ENCODE measurements at places on chromosomes 16 and 17. TPM values are rescaled to one million over a fixed set of nuclear protein-coding genes. Genes with fewer than 3 reads are reported as not detected.

SLFN14 gene
- total RNA-seq = not detected

RPUSD1 gene
- total RNA-seq = 28.7 TPM

CBX1 gene
- 67.1 TPM for total RNA-seq

PYY gene
- not detected for total RNA-seq

CD79B gene
- total RNA-seq = 0.17 TPM

KRT15 gene
- total RNA-seq = 302 TPM

SLC12A4 gene
- total RNA-seq = 88.2 TPM

SLC16A6 gene
- total RNA-seq = 0.33 TPM

CLEC10A gene
- total RNA-seq = not detected

ASPSCR1 gene
- total RNA-seq = 21.3 TPM

TPPP3 gene
- not detected for total RNA-seq

C17orf78 gene
- total RNA-seq = not detected

NKD1 gene
- total RNA-seq = under 0.01 TPM

CLDN9 gene
- total RNA-seq = not detected

KRTAP4-4 gene
- total RNA-seq = not detected

DPEP2 gene
- not detected for total RNA-seq

ARL5C gene
- not detected for total RNA-seq

GSDMA gene
- 16.9 TPM for total RNA-seq

ST6GALNAC2 gene
- 73.3 TPM for total RNA-seq

HNF1B gene
- not detected for total RNA-seq

RNF222 gene
- under 0.01 TPM for total RNA-seq

CLEC18A gene
- total RNA-seq = 1.0 TPM

FASN gene
- total RNA-seq = 452 TPM

ETV4 gene
- total RNA-seq = 34.9 TPM

TP53TG3C gene
- 0.33 TPM for total RNA-seq

All from mammary epithelial cell (primary cell).